RCC 7860 (cell line): ENCODE measurements at places on chromosomes 3 and 15.

GRCh38 chr3:61177450-61177849 is 73.8 kb downstream of the FHIT start:
- DNase-seq: no peak

- DNase-seq: no peak
These were observed 755.1 kb upstream of the EPHA6 start for GRCh38 chr3:96059301-96059700.

GRCh38 chr15:66961407-66961884 is 104.0 kb upstream of the SMAD3 start:
- DNase-seq: no peak

- no peak for DNase-seq
These were observed 47.2 kb downstream of the IGSF11 start for GRCh38 chr3:118987477-118987876.

GRCh38 chr15:96285729-96286254 is 44.7 kb upstream of the NR2F2 start:
- DNase-seq: no peak

DNA sequence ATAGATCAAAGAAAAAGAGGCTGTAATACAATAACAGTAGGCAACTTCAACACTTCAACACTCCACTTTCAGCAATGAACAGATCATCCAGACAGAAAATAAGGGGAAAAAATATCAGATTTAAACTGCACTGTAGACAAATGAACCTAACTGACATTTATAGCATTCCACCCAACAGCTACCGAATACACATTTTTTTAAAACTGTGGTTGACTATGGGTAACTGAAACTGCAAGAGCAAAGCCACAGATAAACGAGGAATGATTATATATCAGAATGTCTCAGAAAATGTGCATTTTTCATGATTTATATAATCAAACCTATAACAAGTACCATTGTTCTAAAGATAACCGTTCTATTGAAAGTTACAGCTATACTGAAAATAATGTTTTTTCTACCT is 514.9 kb upstream of the DPPA4 start:
- DNase-seq: no peak

- no peak for DNase-seq
These were observed 26.4 kb upstream of the ZNF774 start for GRCh38 chr15:90325726-90326125.

DNA sequence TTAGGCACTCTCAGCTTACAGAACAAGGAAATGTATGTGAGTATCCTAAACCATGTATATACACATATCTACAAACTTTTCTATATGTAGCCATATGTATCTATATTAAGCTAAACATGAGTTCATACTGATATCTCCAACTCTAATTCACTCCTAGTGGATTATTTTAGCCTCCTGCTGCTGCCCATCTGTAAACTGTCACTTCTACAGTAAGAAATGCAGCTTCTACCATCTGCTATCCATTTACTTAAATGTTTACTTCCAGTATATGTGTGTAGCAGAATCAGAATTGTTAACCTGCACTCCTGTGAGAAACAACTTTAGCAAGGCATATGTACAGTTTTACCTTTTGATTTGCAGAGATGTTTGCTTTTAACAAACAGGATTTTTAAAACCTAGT is 478.5 kb upstream of the CBLB start:
- no peak for DNase-seq

GRCh38 chr3:8645712-8646111 is 1.1 kb upstream of the SSUH2 start:
- no peak for DNase-seq

DNA sequence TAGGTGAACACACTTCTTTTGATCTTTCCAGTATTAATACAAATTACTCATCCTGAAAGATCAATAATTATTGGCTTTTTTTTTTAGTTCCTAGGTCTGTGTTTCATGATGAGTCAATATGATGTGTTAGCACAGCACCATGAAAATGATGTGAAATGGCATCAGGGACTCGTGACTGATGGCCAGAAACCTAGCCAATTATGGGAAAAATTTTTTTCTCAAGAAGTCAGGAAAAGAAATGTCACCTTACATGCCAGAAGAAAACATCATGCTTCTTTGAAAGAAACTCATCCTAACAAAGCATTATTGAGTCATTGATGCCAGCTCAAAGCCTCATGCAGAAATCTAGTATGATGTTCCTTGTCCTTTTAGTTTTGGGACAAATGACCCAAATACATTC is 468.3 kb upstream of the CBLB start:
- DNase-seq: peak; percentile 17

GRCh38 chr3:182948305-182948704 is 32.0 kb downstream of the DCUN1D1 start:
- DNase-seq: no peak

DNA sequence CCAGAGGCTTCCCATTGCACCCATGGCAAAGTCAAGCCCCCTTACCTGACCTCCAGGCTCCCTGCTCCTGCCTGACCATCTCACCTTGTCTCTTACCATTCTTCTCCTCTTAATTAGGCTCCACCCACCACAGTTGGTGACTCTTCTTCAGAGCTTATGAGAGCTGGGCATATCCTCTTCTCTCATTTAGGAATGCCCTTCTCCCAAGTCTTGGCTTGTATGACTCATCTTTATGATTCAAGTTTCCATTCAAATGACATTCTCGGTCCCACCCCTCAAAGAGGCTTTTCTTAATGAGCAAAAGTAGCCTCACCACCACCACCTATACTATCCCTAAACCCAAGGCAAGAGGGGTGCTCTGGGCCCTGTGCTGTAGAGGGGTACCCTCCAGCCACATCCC is 55.3 kb upstream of the NUDT16 start:
- DNase-seq: peak; percentile 18

DNA sequence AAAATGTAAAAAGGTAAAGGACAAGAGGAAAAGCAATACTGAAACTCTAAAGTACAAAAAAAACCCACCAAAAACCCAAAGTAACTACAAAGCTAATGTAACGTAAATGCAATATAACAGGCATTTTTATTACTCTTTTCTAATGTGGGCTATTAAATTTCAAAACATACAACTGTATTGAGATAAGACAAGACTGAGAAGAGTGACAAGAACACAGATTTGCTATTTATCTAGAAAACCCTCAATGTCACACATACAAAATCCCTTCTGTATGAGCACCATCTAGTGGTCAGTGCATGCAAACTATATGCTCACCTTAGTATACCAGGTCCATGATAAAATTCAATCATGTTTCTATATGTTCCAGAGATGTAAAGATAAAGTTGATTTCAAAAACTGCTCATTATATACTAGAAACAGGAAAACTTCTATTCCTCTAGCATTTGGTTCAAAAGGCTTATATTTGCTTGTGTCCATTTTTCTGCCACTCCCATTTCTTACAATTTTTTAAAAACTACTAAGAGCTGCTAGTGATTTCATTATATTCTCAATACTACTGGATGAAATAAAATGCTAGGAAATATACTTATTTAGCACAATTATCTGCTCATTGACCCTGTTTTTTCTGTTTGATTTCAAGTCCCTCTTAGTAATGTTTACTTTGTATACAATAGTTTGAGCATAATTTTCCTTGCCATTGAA is 111.4 kb downstream of the DLG1 start:
- peak; percentile 45 for DNase-seq

- no peak for DNase-seq
These were observed 23.4 kb upstream of the CLEC3B start for GRCh38 chr3:45002720-45003119.

DNA sequence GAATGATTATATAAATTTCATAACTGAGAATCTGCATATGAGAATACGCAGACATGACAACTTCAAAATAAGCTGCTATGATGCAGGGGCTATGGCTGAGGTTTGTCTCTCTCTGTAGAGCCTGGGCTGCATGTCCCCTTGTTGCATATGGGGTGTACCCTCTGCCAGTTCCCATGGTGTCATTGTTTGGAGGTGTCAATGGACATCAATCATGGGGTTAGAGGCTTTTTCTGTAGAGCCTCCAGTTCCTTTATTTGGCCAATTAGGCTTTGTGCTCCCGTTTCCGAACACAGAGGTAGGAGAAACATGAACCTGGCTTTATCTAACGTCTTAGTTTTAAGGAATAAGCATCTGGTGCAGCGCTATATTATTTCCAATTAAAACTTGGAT is 77.3 kb upstream of the RARB start:
- no peak for DNase-seq

DNA sequence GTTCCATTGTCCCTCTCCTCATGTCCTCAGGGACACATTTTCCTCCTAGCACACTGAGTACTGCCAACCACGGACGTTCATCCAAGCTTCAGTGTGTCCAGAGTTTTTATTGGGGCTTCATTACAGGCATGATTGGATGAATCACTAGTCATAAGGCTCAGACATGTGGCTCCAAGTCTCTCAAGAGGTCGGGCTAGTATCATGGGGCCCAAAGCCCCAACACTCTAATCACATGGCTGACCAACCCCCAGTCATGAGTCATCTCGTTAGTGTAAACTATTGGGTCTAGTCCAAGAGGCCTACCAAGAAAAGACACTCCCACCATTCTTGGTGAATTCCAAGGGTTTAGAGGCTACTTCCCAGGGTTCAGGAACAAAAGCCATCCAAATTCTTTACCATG is 4.4 kb downstream of the TERC start:
- peak; percentile 46 for DNase-seq

- DNase-seq: no peak
These were observed 4.8 kb upstream of the RBP2 start for GRCh38 chr3:139481116-139481515.

GRCh38 chr3:99624496-99625236 is 13.7 kb upstream of the COL8A1 start:
- DNase-seq: no peak

DNA sequence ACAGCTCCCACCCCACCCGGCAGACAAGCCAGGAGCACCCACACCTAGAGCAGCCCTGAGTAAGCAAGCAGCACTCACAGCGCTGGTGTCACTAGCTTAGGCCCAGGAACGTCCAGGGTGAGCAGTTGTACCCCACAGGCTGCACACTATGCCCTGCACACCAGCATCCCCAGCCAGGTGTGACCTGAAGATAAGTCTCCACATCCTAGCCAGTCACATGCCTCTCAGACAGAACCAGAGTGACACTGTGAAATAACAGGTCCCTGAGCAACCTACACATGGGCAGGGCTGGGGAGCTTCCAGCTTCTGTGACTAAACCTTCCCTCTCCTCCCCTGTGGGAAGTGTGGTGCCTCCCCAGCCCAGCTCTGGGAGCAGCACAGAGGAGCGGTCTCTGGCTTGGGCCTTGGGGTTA is 253.6 kb downstream of the UACA start:
- DNase-seq: no peak

DNA sequence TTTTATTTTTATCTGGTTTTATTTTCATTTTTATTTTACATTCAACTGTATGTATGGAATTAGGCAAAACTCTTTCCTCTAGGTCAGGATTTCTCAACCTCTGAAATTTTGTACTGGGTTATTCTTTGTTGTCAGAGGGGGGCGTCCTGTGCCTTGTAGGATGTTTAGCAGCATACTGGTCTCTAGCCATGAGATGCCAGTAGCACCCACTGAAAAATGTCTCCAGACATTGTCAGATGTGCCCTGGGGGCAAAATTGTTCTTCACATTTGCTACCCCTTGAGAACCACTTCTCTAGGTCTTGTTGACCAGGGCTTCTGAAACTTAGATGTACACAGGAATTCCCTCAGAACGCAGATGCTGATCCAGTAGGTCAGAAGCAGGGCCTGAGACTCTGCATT is 5.4 kb downstream of the CHRNA5 start:
- DNase-seq: no peak

- DNase-seq: no peak
These were observed 140.5 kb downstream of the SEMA6D start for GRCh38 chr15:47857776-47858167.

DNA sequence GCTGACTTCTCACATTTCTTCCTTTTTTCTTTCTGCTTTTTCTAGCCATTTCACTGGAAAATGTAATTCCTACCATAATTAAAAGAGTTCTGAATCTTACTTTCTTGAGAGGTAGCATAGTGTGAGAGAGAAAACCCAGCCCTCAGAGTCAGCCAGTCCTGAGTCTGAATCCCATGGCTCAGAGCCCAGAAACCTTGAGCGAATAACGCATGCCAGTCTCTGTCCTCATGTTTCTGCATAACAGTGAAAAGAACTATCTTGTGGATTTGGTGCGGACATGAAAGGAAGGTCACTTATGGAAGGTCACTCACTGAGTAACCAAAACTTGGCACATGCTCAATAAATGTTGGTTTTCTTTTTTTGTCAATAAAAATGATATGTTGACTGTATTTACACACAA is 29.3 kb upstream of the SLCO3A1 start:
- DNase-seq: no peak

DNA sequence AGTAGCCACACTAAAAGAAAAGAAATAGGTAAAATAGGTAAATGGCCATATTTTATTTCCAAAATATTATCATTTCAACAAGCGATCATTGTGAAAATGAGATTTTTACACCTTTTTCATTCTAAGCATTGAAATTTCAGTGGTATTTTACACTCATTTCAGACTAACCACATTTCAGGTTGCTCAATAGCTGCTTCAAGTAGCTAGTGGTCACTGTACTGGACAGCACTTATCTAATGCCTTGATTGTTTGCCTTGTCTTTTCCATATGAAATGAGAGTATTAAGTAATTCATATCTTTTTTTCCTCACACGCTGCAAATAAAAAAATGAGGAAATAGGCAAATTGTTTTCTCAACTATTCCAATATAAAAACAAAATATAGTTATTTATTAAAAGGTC is 332.8 kb downstream of the NLGN1 start:
- no peak for DNase-seq

DNA sequence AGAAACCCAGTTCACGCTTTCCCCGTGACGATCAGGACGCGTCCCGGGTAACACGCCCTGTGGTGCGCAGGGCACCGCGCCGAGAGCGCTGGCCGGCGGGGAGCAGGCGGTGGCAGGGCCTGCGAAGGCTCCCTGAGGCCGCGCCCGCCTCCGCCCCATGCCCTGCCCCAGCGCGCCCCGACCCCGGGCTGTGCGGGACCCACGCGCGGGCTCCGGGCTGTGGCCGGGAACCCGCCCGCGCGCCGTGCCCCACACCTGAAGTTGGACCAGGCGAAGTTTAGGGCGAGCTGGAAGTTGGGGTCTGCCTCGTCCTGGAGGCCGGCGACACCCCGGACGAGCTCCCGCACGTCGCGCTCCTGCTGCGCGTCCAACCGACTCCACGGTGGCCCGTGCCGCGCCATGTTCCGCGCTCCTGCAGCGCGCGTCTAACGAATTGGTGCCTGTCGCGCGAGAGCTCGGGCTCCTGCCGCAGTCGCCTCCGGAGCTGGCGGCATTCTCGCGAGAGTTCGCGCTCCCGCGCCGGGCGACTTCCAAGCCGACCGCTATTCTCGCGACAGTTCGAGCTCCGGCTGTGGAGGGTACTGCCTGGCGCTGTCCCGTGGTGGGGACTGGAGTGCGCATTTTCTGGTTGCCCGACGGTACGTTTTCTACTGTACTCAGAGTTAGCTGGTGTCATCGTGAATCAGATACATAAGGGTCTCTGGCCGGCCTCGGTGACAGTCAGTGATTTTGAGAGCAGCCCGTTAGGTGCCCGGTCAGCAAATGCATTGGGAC is at the start of gene TUBGCP5:
Gene TUBGCP5, minus strand, starts transcription at position 427 of the 774 bp plus-strand sequence. Its CDS starts 26 bp downstream, at position 401.
- DNase-seq: peak; percentile 91
